BE2C (cell line): ENCODE measurements at places on chromosomes 4 and X.

GRCh38 chr4:52932591-52933470, 70.7 kb downstream of the RASL11B start:
- DNase-seq, result no peak

- peak; percentile 48 for DNase-seq
Observed at GRCh38 chr4:54954656-54955388, 170.6 kb downstream of the KDR start.

DNA sequence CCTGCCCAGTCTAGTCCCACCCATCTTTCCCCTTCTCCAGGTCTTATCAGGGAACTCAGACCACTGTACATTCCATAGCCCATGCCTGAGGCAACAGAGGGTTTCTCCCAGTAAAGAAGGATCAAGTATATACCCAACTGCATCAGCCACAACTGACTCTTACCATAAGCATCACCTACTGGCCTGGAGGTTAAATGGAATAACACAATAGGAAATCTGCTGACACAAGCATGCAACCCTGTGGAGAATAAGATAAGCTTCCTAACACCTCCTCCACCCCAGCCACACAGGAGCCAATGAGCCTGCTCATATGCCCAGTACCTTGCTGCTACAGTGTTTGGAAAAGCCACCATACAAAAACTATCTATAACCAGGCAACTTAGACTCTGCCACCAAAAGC, 34.6 kb upstream of the PLK4 start:
- DNase-seq, result no peak

GRCh38 chr4:43766648-43767047, 682.0 kb downstream of the KCTD8 start:
- no peak for DNase-seq

GRCh38 chr4:165106518-165106917, 6.1 kb downstream of the TMEM192 start:
- DNase-seq, result no peak

DNA sequence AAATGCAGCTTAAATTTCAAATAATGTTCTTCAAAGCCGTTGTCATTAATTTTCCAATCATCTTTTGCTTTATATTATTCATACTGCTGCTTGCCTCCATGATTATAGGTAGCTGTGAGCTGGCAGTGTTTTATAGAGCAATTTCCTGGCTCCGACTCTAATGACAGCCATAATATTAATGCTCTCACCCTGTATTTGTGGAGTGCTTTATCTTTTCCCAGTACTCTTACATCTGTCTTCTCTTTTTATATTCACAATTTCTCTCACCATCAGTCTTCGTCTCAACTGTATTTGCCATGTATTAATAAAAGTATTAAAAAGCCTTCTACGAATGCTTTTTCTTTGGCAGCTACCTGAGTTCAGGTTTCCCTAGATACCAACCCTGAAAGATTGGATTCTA, 21.0 kb downstream of the ATXN3L start:
- no peak for DNase-seq

- DNase-seq, result no peak
Observed at GRCh38 chr4:121964958-121965357, 13.1 kb upstream of the TRPC3 start.

DNA sequence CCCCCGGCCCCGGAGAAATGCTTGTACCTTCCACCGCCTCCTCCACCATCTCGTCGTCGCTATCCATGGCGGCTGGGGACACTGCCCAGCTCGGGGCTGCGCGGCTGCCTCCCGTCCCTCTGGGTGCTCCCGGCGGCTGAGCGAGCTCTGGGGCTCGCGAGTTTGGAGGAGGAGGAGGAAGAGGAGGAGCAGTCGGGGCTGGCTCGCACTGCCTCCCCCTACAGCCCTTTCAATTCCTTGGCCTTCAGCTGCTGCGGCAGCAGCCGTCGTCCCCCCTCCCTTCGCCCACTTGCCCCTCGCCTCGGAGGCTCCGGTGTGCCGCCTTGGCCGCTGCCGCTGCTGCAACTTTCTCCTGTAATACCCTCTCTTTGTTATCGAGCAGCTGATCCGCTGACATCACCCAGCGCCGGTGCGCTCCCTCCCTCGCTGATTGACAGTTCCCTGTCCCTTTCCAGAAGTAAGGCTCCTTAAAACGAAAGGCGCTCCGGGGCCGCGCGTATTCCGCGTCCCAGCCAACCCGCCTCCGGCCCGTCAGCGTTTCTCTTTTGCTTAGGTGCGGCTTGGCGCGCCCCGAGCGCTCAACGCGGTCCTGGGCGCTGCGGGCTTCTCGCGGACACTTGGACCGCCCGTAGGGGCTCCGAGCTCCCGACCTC, at the start of gene SETD7:
SETD7 (minus strand) TSS at position 149 of the 653 bp plus-strand sequence; CDS start at position 67, 82 bp downstream.
- DNase-seq, result peak; percentile 79

GRCh38 chrX:39886282-39886681, 211.5 kb downstream of the BCOR start:
- no peak for DNase-seq

DNA sequence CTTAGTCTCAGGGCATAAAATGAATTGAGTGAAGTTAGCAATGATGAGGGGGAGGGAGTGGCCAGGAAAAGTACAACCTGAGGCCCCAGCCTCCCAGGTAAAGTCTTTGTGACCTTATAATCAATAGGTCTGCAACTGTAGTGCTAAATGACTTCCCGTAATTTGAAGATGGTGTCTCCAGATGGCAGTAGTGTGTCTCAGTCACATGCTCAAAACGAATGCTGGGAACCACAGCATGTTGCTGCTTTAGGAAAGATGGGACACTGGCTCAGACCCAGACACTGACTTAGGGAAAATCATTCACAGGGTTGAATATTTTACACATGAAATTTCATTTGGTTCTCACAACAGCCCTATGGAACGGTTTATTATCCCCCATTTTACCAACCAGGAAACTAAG, 10.3 kb downstream of the SRPX2 start:
- no peak for DNase-seq

DNA sequence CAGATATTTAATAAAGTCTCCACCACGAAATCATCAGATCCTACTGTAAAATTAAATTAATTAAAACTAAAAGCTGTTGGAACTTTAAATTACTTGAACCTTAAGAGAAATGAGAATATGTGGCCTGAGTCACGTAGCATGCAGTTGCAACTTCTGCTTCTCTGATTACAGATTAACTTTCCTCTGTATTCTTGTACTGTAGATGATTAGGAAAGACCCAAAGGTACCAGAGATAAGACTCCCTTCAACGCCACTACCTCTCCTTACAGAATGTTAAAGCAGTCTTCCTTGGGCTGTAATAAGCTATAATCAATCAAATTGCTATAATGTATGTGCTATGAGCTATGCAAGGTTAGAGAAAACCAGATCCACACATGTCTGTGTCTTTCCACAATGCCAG, 47.9 kb downstream of the FAM13A start:
- DNase-seq, result no peak

DNA sequence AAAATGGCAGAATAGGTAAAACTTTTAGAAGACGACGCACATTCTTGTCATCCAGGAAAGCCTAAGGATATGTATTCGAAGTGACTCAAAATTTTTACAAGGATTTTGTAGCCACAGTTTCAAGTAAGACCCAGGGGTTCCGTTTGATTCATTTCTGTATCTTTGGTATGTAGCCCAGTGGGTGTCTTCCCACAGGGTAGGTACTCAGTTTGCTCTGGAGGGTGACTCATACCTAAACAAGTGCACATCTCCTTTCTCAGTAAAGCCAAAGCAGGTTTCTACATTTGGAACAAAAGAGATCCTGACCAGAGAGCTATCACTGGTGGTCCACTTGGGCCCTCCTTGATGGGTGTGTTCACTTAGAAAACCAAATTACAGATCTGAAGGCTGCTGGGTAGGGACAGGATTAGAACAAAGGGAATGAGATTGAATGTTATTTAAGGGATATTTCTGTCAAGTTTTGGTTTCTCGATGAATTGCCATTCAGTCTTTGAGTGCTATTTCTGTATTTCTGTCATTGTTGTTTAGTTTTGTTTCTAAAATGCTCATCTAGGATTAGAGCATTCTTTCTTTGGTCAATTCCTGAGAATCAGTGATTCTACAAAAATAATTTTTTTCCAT, 56.1 kb downstream of the PLS3 start:
- no peak for DNase-seq

- DNase-seq, result no peak
Observed at GRCh38 chrX:73913580-73913979, 350.6 kb downstream of the CHIC1 start.

DNA sequence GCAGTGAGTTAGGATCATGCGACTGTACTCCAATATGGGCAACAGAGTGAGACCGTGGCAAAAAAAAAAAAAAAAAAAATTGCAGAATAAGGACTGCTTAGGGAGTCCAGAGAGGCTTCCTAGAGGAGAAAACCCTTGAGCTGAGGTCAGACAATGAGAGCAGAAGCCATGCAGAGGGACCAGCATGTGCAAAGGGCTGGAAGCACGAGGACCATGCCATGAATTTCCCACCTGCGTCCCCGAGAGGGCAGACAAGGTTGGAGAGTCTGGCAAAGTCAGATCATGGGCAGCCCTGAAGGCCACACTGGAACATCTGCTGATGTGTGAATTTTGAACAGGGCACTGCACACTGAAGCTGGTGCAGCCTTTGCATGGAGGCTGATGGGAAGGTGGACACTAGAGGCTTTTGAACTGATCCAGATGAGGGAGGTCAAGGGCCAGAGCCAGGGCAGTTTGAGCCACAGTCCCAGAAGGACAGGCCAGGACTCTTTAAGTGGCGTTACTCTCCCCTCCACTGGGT, 6.5 kb upstream of the JAKMIP1 start:
- DNase-seq, result no peak

GRCh38 chr4:54852054-54852453, 194.3 kb downstream of the KIT start:
- DNase-seq, result no peak
